ENCODE measurements at places on chromosomes 1 and 21. TPM values are rescaled to one million over a fixed set of nuclear protein-coding genes. Genes with fewer than 3 reads are reported as not detected.

- no peak for DNase-seq
Observed at GRCh38 chr1:221714227-221715152, 27.4 kb downstream of the DUSP10 start.

- DNase-seq: no peak
Observed at GRCh38 chr1:53188099-53188498, 8.5 kb upstream of the CPT2 start.

NBPF4 gene
- total RNA-seq: not detected

- no peak for DNase-seq
Observed at GRCh38 chr1:109368464-109368863, 29.3 kb downstream of the SORT1 start.

- no peak for DNase-seq
Observed at GRCh38 chr1:202801175-202801574, 7.0 kb downstream of the KDM5B start.

DNA sequence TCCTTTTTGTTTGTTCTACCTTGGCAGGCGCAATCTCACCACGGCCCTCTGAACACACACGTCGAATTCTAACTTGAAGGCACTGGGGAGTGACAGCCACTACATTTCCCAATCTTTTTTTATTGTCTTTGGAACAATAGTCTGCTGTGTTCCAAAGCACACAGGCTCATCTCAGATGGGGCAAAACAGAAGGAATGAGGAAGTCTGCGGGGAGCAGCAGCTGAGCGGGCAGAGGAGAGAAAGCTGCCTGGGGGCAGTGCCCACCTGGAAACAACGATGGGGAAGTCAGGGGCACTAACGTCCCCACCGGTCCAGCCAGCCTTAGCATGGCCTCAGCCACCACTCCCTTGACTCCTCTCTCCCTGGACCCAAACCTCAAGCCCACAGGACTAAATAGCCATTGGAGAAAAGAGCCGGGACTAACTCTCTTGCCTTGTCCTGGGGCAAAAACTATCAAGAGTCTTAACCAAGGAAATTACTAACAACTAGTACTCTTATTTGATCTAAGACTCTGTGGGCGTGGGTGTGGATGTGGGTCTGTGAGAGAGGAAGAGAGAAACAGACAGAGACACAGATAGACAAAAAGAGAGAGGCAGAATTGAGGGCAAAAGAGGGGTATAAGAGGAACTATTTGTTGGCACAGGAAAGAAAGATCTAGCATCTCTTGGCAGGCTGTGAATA lies 34.2 kb downstream of the SYF2 start:
- no peak for DNase-seq

PALMD gene
- not detected for total RNA-seq

- no peak for DNase-seq
Observed at GRCh38 chr21:31140676-31141075, 102.4 kb upstream of the KRTAP19-8 start.

DISC1 gene
- 19.8 TPM for total RNA-seq
